ENCODE measurements at places on chromosomes 7 and 10.

- no peak for DNase-seq
These were observed 10.0 kb downstream of the CAV1 start for GRCh38 chr7:116534790-116535189.

GRCh38 chr7:74015670-74016069 is 12.3 kb upstream of the ELN start:
- DNase-seq = no peak

DNA sequence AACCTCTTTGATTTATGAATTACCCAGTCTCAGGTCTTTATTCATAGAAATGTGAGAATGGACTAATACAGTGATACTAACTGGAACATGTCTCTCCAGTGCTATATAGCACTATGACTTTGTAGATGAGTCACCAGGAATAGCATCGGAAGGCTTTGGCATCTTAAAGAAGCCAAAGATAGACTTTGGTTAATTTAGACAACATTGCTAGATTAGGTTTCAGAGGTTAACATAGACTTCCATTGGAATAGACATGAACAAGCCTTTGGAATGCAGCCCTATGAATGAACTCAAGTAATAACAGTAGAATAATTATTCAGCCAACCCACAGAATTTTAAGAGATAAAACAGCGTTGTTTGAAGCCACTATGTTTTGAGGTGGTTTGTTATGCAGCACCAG is 169.2 kb downstream of the HGF start:
- no peak for DNase-seq

DNA sequence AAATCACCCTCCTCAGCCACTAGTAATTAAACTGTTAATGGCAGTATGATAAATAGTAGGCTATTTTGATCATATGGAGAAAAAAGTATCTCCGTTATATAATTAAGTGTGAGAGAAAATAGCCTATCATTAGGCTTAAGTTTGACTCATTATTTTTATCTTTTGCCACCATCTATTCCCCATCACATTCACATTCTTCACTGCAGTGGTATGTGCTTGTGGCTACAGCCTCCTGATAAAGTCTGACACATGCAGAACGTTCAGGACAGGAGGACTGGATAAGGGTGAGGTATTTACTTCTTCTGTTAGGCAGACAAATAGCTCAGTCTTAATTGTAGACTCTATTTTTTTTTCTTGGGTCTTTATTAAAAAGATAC is 5.8 kb downstream of the NEBL start:
- no peak for DNase-seq

- DNase-seq = no peak
These were observed 9.5 kb upstream of the TSGA13 start for GRCh38 chr7:130695840-130696239.

DNA sequence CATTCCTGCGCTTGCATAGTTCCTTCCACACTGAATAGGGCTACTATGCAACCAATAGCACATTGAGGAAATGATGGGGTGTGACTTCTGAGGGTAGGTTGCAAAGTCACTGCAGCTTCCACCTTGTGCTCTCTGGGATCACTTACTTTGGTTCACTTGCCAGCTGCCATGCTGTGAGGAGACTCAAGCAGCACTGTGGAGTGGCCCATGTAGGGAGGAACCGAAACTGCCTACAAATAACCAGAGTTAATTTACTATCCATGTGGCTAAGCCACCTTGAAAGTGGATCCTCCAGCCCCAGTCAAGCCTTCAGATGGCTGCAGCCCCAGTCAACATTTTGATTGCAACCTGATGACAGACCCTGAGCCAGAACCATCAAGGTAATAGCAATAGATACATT is 64.3 kb downstream of the FAM204A start:
- DNase-seq = no peak

GRCh38 chr10:63769367-63769766 is 248.2 kb downstream of the REEP3 start:
- DNase-seq = no peak

DNA sequence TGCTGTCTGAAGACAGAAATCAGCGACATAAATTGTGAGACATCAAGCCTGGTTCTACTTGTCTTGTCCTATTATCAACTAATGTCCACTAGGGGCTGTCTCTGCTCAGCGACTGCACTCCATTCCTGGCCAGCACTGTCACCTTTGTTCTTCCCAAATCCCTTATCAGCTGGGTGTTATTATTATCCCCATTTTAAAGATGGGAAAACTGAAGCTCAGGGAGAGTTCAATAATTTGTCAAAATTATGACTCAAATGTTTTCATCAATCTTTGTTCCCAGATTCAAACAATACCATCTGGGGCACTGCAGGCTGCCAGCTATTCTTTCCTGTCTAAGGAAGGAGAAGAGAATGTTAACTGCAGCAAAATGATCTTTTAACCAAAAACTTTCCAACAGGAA is 431.6 kb upstream of the NFE2L3 start:
- DNase-seq = no peak

- DNase-seq = no peak
These were observed 33.2 kb upstream of the SMNDC1 start for GRCh38 chr10:110337906-110338305.

- DNase-seq = no peak
These were observed 119.5 kb upstream of the PRSS1 start for GRCh38 chr7:142629588-142630260.

GRCh38 chr7:98923512-98923911 is 45.2 kb downstream of the TRRAP start:
- no peak for DNase-seq
